ENCODE measurements at places on chromosomes 1 and 21.

GRCh38 chr21:46180079-46180722 is 4.1 kb downstream of the SPATC1L start:
- no peak for DNase-seq

DNA sequence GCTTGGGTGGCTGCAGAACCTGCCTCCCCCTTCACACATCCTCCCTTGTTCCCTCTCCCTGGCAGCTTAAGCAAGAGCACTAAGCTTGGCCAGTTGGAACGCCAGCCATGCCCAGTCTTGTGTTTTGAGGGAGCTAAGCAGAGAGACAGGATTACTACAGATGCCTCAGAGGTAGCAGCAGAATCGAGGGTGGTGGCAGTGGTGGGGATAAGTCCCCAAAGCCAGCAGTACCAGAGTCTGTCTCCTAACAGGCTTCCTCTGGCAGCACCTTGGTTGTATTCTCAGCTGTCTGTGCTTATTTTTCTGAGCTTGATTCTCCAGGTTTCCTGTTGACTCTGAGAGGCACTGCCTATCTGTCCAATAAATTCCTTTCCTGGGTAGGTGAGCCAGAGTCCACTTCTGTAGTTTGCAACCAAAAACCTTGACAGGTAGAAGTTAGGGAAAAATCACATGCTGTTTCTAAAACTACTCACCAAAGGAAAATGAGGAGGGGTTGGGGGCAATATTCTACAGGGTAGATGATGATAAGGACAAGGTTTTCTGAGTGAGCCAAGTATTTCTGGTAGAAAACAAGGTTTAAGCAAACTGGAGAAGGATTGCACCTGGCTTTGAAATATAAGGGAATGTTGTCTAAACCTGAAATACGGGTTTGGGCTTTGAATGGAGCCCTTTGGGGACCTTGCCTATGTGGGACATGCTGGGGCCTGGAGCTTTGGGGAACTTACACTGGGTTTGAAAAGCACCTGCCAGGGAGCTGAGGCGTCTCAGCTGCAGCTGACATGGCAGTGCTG is 100.8 kb downstream of the PBX1 start:
- no peak for DNase-seq

DNA sequence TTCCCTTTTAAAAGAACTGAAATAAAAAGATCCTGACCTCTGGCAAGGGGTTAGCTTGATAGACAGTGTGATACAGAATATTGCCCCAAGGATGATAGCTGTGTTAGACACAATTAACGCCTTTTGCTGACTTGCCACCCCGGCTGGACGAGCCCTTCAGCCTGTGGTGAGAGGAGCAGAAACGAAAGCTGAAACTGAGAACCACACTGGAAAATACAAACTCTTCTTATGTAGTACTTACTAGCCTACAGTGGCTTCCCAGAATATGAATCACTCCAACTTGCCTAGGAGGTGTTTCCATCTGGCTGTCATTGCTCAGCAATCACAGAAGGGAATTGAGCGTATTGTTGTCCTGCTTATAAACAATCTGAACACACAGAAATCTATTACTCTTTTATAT is 22.9 kb downstream of the SAMSN1 start:
- DNase-seq, result no peak

DNA sequence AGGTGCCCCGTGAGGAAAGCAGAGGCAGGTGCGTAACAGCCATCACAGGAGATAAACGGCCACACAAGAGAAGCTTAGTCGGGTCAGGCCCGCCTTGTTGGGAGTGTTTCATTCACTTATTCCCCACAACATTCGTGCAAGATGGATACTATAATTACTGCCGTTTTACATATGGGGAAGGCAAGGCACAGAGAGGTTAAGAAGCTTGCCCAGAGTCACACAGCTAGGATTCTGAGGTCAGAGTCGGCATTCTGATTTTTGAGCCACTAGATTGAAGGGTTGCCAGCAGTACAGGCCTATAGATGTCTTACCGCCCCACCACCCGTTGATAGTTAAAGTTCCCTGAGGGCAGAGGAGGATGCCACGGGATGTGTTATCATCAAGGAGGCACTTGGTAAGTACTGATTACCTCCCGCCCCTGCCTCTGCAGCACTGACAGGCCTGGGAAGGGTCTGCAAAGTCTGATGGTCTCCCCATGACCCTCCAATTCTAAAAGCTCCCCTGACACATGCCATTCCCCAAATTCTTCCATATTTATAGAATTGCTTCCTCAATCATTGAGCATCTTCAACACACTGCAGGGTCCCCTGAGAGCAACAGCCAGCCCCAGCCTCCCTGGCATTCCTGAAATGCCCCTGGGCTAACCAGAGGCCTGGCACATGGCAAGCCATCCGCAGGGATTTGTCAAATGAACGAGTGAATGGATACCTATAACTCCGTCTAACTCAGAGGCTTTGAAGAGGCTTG is 74.7 kb upstream of the CLDN14 start:
- DNase-seq, result no peak

- DNase-seq, result no peak
Measured at GRCh38 chr1:11373895-11374747, 101.1 kb downstream of the UBIAD1 start.

- DNase-seq, result no peak
Measured at GRCh38 chr1:208202333-208202995, 41.7 kb downstream of the PLXNA2 start.

- DNase-seq, result no peak
Measured at GRCh38 chr1:70827030-70827429, 220.6 kb downstream of the PTGER3 start.

- no peak for DNase-seq
Measured at GRCh38 chr1:60126723-60127122, 53.2 kb upstream of the C1orf87 start.

DNA sequence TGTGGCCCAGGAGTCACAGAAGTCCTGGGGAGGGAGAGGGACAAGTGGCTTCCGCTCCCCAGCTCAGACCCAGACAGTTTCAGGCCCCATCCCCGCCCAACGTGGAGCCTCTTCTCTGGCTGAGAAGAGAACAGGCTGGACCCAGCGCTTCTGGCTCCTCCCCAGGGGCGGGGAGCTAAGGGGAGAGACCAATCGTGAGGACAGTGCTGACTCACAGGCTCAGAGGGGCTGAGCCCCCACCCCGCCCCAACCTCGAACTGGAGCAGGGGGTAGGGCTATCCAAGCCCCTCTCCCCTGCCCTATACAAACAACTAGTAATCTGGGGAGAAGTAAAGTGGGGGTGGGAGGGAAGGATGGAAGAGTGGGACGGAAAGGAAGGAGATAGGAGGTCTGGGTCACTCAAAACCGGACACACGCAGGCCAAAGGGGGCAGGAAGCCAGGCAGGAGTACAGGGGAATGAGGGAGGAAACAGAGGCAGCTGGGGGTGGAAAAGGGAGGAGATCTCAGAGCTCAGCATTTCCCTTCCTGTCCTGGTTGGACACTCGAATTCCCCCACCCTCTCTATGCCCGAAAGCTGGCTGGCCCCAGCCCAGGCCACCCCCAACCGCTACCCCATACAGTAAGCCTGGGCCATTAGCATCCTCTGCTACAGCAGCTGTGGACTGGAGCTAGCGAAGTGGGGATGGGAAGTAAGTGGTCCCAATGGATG is at the start of gene SHC1:
SHC1 (minus strand) TSS at position 117 of the 710 bp plus-strand sequence. CDS start 221 bp downstream, outside the sequence.
- peak; percentile 91 for DNase-seq

- no peak for DNase-seq
Measured at GRCh38 chr1:54248966-54249365, 49.0 kb downstream of the MRPL37 start.

GRCh38 chr1:189656628-189657530 is 820.8 kb downstream of the BRINP3 start:
- DNase-seq, result no peak

GRCh38 chr1:63983391-63984256 is 209.8 kb downstream of the ROR1 start:
- DNase-seq, result no peak

GRCh38 chr21:45026066-45026745 is 48.2 kb upstream of the ADARB1 start:
- no peak for DNase-seq

DNA sequence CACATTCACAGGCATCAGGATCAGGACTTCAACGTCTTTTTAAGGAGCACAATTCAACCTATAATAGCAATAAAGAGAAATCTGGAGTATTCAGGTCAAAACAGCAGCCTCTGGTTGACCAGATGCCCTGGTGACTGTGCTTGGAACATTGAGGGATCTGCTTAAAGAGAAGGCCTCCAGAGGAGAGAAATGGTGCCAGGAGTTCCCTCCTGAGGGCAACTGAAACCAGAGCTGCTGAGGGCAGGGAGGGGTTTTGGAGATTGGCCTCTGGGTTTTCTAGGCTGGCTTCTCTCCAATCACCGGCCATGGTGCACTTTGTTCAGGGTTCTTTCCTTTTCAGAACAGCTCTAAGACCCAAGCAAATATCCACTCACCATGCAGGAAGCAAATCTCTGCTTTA is 190.7 kb upstream of the KIAA0040 start:
- no peak for DNase-seq

DNA sequence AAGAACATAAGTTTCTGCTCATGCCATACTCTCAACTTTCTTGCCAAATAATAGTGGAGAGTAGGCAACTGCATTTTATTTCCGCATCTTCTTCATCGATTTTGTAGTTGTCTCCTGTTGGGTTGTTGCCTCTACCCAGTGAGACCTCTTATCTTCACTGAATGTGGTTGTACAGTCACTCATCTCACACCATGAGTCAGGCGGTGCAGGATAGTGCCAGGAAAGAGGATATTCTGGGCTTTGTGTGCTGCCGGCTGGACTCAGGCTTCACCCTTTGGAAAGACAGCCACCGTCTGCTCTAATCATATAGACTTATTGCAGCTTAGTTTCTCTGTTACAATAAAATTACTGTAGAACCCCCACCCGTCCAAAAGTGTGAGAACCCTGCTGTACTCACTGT is 154.3 kb upstream of the USP24 start:
- no peak for DNase-seq

- no peak for DNase-seq
Measured at GRCh38 chr21:45588871-45589491, 46.7 kb upstream of the SLC19A1 start.

GRCh38 chr21:27649323-27649722 is 682.4 kb upstream of the ADAMTS5 start:
- DNase-seq, result no peak

DNA sequence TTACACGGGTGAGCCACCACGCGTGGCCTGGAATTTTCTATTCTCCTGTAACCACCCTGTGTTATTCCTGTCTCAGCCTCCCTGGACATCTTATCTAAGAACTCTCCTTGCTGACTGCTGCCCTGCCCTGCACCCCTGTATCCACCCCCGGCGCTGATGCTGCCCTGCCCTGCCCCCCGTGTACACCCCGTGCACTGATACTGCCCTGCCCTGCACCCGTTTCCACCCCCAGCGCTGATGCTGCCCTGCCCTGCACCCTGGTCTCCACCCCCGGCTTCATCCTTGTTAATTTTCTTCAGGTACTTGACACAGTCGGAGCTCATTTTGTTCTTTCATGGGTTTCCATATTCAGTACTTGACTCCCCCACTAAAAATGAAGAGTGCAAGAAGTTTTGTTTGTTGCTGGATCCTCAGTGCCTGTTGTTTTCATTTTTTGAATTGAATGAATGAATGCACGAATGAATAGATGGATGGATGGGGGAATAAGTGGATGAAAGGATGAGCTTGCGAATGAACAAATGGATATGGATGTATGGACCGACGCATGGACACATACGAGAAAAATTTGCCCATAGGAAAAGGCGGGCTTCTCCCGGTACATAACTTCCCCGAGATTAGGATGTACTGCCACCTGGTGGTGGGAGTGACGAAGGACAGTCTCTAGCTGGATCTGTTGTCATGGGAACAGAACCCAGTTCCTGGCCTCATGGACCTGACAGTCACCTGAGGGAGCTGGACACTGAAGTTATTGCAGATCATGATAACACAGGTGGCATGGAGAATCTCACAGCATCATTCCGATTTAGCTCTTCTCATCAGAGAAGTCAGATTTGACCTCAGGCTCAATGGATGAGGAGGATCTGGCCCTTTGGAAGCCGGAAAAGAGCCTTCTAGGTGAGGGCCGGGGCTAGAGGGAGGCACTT is 14.9 kb downstream of the AADACL4 start:
- DNase-seq, result peak; percentile 69

GRCh38 chr1:27045973-27046558 is 33.4 kb upstream of the TENT5B start:
- peak; percentile 48 for DNase-seq

DNA sequence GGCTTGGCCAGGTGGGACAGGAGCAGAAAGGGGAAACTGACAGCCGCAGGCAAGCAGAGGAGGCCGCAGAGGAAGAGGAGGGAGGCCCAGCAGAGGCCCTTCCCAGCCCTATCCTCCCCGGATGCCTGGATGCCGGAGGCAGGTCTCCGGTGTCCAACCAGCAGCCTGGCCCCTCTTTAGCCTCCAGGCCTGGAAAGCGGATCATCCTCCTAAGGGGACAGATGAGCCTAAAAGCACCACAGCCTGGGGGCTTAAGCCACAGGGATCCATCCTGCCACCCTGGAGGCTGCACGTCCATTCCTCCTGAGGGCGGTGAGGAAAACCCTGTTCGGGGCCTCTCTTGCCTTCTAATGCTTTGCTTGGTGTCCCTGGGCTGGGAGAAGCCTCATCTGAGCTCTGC is 334.1 kb upstream of the VAMP3 start:
- DNase-seq, result no peak

DNA sequence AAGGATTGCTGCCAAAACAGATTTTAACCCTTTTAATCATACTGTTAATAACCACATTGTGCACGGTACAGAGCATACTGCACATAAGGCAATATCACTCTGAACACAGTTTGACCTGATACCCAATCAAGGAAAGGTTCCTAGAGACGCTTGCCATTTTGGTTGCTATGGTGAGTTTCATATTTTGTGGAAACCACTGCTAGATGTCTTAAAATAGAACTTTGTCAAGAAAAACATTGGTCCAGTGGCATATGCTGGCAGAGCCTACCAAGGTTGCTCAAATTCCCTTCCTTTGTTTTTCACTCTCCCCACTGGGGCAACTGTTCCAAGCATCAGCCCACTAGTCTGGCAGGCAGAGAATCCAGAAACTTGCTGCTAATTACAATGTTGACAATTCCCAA is 114.8 kb upstream of the DPYD start:
- DNase-seq, result no peak

GRCh38 chr1:3463408-3463863 is 9.0 kb downstream of the ARHGEF16 start:
- DNase-seq, result no peak

DNA sequence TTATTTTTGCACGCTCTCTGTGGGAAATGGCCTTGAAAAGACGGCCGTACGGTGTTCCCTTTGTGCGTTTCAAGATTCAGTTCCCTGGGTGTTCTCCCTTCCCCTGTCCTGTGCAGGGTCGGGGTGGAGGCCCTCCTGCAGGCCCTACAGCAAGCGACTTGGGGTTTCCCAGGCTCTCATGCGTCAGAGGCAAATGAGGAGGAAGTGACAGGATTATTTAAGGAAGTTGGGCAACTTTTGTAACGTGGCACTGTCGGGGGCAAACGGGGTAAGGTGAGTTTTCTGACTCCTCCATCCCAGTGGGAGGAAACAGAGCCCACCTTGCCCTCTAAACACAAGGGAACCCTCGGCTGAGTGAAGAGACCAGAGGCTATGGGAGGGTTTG is 16.1 kb upstream of the AJAP1 start:
- DNase-seq, result no peak

All from kidney glomerular epithelial cell (primary cell).